ENCODE measurements at places on chromosomes 6 and 20.

- DNase-seq: no peak
Observed at GRCh38 chr20:57525328-57526086, 567 bp upstream of the CTCFL start.

- no peak for DNase-seq
Observed at GRCh38 chr20:16475225-16475624, 98.0 kb downstream of the KIF16B start.

- DNase-seq: no peak
Observed at GRCh38 chr20:15759594-15759993, 813.7 kb downstream of the KIF16B start.

- no peak for DNase-seq
Observed at GRCh38 chr20:1323256-1323655, 5.7 kb downstream of the SDCBP2 start.

DNA sequence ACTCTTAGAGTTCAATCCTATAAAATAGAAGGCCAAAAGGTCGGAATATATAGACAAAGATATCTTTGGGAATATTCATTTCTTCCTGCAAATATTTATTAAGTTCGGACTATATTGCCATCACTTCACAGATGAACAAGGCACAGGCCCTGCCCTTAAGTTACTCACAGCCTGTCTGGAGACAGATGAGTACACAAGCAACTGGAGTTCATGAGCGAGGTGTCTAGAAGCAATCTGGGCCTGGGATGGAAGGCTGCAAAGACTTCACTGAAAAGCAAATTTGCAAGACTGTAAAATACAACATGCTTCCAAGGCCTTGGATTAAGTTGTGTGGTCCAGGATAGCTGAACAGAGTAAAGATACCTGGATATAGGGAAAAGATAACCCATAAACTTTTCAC, 56.7 kb upstream of the CEP85L start:
- DNase-seq: no peak

DNA sequence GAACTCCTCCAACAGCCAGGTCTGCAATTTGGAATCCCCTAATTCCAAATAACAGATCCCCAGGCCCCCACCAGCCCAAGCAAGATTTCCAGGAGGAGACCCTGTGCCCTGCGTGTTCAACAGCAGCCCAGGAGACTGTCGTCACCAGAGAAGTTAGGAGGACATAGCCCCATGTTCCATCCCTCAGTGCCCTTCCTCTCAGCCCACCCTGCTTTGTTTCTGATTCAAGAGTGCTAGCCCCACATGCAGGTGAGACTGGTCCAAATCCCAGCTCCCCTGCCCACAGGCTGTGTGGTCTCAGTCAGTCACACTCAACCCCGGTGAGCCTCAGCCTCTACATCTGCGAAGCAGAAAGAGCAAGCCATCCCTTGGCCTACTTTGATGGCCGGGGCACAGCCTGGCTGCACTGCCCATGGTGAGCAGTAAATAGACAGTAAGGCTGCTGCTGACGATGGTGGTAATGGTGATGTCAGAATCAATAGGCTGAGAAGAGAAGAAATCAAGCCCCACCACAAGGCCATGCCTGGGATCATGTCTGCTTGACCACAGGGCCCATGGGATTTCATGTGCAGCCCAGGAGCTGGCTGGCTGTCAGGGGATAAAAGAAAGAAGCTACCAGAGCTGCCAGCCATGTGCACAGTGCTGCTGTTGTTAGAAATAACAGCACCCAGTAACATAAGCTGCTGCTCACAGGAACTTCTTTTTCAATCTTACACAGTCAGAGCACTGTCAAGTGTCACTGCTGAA, 51.5 kb upstream of the NXT1 start:
- no peak for DNase-seq

DNA sequence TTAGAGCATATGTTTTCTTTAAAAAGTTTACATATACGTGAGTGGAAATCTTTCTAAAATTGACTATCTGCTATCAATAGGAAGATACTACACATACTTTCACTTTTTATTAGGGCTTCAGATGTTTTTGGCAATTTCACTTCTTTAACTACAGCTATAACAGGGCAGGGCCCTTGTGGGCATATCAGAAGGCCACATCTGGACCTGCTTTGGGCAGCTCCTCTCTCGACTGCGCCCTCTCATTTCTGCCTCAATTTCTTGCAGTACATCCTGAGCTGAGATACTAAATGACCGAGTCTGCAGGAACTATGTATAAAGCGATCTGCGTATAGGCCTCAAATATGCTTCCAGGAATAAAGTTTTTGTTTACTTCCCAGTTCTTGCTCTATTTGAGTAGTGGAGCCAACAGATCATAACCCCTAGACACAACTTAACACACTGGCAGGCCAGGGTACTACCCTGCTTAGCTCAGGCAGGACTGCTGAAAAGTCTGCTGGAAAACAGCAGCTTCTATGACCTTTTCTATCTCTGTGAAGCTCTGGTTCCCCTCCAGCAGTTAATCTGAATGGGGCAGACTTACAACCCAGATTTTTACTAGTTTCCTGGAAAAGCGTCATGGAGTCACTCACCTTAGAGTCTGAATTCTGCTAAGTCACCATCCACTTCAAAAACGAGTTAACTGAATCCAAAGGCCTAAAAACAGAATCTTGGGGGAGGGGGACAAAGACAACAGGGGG, 12.7 kb downstream of the GCLC start:
- no peak for DNase-seq

DNA sequence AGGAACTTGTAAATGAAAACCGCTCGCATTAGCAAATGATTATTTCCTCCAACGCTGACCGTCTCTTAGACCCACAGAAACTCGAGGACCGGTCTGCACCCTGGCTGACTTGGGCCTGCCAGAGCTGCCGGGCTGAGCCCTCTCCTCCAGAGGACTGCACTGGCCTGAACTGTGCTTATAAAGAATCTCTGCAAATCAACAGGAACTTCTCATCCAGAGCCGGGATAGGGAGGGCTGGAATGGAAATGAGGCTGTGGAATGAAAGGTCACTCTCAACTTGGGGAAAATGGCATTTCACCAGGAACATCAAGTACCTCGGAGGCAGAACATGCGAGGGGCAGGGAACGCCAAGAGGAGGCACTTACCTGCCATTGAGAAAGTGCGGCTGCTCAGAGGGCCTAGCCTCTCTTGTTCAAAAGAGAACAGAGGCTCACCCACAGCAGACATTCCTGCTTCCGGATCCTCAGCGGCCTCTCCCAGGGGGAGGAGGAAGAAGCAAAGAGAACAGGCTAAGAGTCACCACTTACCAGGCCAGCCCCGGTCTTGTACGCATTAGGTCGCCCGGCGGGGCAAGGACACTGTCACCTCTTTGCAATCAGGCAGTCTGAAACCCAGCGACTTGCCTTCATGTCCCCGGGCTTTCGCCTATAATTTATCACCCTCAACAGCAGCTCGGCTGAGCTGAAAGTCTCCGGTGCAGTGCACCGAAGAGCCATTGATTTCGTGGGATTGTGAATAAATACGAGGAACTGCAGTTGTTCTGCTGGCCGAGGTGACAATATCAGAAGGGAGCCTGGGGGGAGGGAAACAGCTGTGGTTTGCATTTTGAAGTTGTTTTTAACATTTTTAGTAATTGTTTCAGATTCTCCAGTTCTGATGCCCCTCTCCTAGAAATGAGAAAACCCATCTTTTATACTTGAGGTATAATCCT, 37.6 kb downstream of the ZMYND8 start:
- DNase-seq: no peak

DNA sequence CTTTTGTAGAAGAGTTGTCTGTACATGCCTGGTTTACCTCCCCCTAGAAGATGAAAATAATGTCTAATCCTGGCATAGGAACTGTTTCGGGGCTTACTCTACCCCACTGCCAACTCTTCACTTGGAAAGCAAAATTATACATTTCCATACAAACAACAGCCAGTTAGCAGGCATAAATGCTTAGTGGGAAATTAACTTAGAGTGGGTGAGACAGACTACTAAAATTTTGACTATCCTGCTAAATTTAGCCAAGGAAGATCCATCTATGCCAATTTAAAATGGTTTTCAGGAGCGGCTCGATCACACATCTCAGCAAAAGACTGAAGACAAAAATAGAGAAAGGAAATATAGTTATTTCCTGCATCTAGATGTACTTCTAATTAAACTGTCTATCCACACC, 221.2 kb downstream of the TPBG start:
- no peak for DNase-seq

- no peak for DNase-seq
Observed at GRCh38 chr6:168799067-168799466, 358.1 kb downstream of the SMOC2 start.

DNA sequence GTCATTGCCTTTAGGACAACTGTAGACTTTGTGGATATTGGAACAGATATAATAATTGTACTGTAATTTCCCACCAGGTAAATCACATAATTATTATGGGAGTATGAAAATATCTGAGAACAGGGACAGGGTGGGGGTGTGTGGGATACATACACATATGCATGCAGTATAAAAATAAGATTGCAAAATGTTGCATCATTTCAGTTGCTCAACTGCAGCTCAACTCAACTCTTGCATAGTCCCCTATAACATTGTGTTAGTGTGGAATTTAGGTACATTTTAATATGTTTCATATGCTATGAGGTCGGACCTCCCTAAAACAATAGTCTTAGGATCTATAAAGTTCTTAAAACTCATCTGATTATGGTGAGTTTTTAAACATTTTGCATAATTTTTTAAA, 275.0 kb upstream of the FLRT3 start:
- no peak for DNase-seq

GRCh38 chr6:143939364-143939763, 68.7 kb downstream of the PLAGL1 start:
- no peak for DNase-seq

DNA sequence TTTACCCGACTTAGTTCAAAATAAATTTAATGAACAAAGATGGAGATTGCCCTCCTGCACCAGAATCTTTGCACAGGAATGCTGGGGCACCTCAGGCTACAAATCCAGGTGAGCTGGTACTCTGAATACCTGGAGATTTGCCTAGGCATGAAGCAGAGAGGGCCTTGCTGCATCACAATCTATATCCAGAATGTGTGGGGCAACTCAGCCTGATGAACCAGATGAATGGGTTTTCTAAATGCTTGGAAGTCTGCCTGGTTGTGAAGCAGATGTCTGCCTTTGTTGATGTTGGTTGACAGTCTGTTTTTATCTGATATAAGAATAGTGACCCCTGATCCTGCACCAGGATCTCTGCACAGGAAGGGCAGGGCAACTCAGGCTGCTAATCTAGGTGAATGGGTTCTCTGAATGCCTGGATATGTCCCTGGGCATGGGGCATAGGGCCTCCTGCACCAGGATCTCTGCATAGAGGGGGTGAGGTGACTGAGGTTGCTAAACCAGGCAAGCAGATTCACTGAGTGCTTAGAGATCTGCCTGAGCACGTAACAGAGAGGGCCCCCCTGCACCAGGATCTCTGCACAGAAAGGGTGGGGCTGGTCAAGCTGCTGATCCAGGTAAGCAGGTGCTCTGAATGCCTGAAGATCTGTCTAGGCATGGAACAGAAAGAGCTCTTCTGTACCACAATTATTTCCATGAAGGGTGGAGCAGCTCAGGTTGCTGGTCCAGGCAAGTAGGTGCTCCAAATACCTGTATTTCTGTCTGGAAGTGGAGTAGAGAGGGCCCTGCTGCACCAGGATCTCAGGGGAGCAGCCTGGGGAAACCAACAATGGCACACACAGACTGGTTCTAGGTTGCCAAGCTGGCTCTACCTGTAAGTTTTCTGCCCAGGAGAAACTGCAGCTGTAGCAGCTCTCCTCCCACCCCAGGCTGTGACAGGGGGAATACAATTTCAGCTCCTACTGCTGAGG, 437.5 kb downstream of the MMUT start:
- no peak for DNase-seq

GRCh38 chr6:137969874-137970273, 102.8 kb downstream of the TNFAIP3 start:
- DNase-seq: no peak

DNA sequence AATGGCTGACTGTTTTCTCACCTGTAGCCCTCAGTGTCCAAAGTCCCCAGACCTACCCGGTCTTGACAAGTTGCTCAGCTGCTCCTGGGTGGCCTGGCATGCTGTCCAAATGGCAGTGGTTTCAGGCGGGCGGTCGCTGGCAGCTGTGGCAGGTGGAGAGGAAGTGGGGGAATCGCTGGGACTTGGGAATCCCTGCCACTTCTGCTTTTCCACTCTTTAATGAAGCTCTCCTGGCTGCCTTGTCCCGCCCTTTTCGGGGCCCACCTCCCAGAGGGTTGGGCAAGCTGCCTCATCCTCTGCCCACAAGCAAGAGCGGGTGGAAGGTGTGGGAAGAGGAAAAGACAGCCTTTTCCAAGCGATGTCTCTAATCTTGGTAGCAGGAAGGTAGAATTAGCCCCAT, at the start of gene OCSTAMP:
Gene OCSTAMP (minus strand): TSS at position 194 of the 400 bp plus-strand sequence. CDS start 94 bp downstream, at position 100.
- no peak for DNase-seq

GRCh38 chr20:53053595-53053994, 81.4 kb downstream of the TSHZ2 start:
- no peak for DNase-seq

GRCh38 chr6:50849796-50850180, 31.1 kb downstream of the TFAP2B start:
- no peak for DNase-seq

DNA sequence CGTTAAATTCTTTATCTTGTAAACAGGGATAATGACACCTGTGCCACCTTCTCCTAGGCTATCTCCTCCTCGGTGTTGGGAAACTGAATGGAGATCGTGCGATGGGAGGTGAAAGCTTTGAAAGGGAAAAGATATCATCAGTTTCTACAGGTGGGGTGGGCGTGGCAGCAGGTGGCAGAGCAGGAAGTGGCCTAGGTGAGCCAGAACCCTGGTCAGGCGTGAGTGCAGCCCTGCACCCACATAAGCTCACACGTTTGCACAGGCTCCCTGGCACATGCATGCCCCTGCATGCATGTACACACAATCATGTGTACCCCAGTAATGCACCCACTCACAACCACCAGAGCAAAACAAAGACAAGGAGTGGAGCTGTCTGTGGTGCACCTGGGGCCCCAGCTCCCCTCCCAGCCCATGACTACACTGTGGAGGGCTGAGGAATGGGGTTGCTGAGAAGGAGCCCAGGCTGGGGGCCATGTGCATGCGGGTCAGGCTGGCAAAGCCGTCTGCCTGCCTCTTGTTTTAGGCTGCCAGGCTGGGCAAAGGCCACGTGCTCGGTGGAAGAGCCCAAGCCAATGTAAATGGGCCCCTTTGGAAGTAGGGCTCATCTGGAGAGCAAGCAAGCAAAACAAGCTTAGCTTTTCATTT, 61.5 kb downstream of the TFAP2C start:
- no peak for DNase-seq

DNA sequence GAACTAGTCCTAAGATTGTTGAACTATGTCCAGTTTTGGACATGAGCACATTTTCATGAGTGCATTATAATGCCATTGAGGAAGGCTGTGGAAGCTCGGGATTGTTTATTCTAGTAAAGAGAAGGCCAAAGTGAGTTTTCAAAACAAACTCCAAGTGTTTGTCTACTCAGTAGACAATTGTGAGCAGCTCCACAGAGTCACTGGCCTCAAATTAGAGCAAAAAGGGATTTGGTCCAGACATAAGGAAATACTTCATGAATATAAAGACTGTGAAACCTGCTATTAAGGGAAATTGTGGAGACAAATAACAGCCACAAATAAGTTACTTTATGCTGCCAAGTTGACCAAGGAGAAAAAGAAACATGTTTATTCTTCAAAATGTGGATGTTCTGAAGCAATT, 42.6 kb upstream of the PREP start:
- no peak for DNase-seq

- DNase-seq: no peak
Observed at GRCh38 chr20:61170496-61171320, 81.4 kb upstream of the CDH4 start.
